NCI-H748 treated with DMSO at 0.1 percent for 48 hours (cell line): ENCODE measurements at places on chromosomes 7 and 10.

GRCh38 chr10:64430690-64431323 lies 909.6 kb downstream of the REEP3 start:
- no peak for DNase-seq

- DNase-seq, result no peak
Observed at GRCh38 chr10:11795101-11795920, 27.8 kb upstream of the PROSER2 start.

GRCh38 chr10:72320676-72321247 lies 34.0 kb downstream of the DNAJB12 start:
- DNase-seq, result no peak

DNA sequence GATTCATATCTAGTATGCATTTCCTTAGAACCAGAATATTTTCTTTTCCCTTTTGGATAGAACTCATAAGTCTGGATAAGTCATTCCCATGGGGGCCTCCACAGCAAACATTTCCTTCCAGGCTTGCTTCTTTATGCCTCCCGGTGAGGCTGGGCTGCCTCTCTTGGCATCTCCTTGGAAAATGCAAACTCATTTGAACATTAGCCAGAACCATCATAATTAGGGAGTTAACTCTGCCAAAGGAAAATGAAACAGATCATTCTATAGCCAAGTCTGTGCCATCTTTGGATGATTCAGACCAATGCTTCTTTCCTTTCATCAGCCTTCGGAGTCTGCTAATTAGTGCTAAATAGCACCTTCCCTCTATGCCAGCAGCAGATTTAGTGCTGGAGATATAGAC lies 81.1 kb downstream of the PLPP4 start:
- no peak for DNase-seq

DNA sequence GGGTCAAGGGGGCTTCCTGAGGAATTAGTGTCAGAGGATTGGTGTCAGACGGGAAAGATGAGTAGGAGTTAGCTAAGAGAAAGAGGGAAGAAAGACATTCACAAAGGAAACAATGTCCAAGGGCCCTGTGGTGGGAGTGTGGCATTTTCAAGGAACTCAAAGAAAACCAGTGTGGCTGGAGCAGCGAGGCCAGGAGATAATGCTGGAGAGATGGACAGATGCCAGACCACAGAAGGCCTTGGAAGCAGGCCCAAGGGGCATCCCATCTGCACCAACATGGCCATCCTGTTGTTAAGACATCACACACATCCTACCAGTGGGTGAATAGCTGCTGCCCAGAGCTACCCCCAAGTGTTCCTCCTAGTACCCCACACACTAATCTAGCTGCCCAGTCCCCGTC lies 36.1 kb upstream of the CUL1 start:
- DNase-seq, result no peak

GRCh38 chr10:14425034-14425433 lies 94.3 kb upstream of the FRMD4A start:
- DNase-seq, result no peak

GRCh38 chr10:75375838-75376237 lies 25.7 kb downstream of the ZNF503 start:
- no peak for DNase-seq

- DNase-seq, result no peak
Observed at GRCh38 chr10:71090801-71091200, 121.6 kb upstream of the UNC5B start.

DNA sequence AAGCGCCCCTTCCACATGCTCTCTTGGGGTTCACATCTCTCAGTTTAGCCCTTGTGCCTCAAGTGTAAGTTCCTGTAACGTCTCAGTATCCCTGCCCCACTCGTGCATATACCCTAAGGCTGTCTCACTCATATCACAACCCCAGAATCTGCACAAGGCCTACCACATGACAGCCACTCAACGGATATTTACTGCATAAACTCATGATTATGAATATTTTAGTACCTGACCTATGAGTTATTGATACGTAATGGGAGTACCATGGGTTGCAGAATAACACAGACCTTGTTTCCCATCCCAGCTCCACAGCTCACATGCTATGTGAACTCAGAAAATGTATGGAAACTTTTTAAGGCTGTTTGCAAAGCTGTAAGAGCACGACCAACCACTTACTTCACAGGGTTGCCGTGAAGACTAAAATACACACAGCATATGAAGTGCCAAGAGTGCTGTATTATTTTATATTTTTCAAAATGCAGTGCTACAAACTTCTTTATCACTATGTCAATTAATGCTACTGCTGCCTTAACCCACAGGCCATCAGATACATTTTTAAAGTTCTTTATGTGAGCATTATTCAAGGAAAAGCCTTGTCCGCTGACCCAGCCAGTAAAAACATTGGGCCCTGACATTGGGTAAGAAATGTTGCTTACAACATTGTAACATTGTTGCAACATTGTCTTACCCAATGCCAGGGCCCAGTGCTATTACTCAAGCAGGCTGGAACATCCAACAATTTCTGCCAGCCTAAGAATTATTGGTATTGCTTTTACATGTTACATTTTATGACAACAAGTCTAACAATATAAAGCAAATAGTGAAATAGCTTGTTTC lies 97.2 kb downstream of the JAZF1 start:
- no peak for DNase-seq

GRCh38 chr10:70084189-70084588 lies 31.5 kb downstream of the MACROH2A2 start:
- DNase-seq, result no peak

GRCh38 chr10:110563132-110563531 lies 4.4 kb upstream of the SMC3 start:
- DNase-seq, result no peak

GRCh38 chr10:97726636-97727178 lies 10.2 kb upstream of the ZFYVE27 start:
- no peak for DNase-seq

DNA sequence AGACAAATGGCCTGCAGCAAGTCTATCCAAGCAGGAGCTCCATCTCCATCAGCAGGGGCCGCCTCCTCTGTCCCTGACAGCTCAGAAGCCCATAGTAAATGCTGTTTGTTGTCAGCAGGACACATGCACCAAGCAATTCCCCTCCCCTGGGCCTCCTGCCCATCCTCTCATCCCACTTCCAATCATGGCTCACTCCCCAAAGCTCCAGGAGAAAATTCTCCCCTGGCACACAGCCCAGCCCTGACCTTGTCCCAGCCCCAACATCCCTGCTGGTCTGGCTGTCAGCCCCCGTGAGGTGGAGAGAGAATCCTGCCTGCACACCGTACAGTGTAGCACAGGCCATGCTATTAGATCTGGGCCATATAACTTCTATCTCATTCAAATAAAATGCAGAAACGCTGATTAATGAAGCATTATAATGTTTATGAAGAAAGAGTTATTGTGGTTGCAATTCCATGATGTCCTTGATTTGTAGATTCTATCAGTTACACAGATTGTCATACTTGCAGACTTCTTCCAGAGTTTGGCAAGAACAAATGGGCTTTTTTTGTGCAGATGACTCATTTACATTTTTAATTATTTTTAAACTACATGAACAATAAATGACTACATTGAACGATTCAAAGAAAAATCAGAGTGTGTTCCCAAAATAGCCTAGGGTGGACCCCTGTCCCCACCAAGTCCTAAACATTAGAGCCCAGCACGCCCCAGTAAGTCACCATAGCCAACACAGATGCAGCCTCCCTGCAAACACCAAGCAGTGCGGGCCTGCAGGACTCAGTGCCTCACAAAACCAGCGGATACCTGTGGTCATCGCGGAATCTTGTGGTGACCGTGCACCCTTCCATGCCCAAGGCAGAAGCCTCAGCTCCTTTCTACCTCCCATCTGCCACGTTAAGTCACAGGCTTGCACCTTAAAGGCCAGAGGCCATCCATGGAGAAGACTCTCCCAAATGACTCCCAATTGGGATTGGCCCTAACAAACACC lies 70.1 kb downstream of the COBL start:
- no peak for DNase-seq

GRCh38 chr7:65269150-65269856 lies 104.4 kb upstream of the ZNF92 start:
- peak; percentile 93 for DNase-seq

GRCh38 chr7:16765436-16765859 lies 11.9 kb downstream of the TSPAN13 start:
- DNase-seq, result no peak
